Stimulated activated CD8-positive, alpha-beta memory T cell treated with anti-CD3 and anti-CD28 coated beads, Interleukin-2, amount 100 ng/mL, for 1 hour (primary cell): ENCODE measurements at places on chromosomes 7 and 10.

DNA sequence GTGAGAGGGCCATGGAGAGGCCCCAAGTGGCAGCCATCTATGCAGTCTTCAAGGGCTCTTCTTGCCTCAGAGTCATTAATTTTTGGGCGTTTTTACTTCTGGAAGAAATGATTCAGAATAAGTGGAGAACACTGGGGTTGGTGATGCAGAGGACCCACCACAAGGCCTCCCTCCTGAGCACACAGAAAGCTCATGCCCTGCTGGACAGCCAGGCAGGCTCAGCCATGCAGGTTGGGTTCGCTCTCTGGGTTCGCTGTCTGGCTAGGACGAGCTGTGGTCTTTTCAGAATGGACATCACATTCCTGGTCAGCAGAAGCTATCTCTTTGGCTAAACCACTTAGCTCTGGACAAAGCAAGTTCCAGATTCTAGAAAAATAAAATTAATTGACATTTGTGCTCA is 480.8 kb downstream of the RPS24 start:
- DNase-seq, result no peak

GRCh38 chr7:51606601-51607154 is 290.1 kb upstream of the COBL start:
- DNase-seq, result no peak

- DNase-seq, result no peak
Observed at GRCh38 chr7:101678658-101679057, 49.6 kb upstream of the MYL10 start.

GRCh38 chr10:128763588-128763987 is 637.4 kb upstream of the MKI67 start:
- no peak for DNase-seq

DNA sequence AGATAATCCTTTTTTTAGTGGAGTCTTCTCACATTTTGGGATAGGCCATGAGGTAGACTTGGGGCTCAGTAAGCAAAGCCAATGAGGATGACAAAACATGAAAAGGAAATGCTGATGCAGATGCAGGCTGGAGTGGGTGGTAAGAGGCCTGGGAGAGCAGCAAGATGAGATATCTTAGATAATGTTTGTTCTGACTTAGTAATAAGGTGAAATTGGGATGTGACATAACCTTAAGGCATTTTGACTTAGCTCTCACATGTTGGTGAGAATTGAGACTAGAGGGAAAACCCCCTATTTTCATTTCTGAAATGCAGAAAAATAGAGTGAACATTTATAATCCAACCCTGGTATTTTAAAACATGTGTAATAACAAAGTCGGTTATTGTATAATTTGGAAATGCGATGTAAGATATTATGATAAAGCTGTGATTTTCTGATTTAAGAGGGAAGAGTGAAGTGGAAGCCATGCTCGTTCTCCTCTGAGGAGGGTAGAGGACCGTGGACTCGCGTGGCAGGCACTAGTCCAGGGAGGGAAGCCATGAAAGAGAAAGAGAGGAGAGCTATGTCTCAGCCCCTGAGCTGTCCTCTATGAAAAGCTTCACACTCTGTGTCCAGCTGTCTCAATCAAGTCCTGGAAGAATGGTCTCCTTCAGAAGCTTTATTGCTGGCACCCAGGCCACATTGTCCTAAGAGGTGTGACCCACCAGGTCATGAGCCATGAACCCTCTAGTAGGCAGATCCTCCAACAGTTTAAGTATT is 57.3 kb downstream of the ST7 start:
- no peak for DNase-seq

DNA sequence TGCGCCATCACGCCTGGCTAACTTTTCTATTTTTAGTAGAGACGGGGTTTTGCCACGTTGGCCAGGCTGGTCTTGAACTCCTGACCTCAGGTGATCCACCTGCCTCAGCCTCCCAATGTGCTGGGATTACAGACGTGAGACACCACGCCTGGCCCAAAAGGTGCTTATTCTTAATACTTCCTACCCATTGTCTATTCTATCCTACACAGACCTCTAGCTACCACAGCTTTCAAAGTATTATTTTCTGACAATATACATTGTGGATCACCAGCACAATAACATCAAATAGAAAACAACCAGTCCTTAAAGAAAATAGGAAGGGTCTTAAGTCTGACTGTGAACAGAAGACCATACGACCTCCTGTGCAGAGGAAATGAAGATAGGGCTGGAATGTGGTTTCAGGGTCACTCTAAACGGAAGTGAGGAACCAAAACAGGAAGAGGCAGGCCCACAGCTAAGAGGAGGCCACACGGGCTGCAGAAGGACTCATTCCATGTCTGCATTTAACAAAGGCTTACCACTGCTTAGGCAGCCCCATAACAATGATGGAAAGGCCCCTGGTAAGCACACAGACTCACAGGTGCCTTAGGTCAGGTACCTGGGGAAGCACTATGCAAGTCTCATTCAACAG is 115.2 kb downstream of the ZFAND4 start:
- no peak for DNase-seq

GRCh38 chr10:70714245-70714644 is 41.9 kb downstream of the ADAMTS14 start:
- DNase-seq, result no peak

DNA sequence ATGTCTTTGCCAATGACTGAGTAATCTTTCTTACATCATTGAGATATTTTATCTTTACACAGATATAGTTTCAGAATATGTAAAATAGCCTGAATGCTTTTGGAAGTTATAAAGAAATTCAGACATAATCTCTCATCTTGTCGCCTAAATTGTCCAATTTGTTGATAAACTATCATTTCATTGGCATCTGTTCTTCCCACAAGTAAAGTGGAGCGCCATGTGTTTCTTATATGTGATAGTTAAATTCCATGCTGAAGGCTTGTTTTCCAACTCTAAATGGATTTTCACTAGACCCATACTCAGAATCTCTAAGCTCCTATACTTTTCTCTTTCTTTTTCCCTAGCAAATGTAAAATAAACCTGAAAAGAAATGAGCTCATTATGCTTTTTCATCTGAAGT is 640.1 kb upstream of the MBL2 start:
- no peak for DNase-seq

DNA sequence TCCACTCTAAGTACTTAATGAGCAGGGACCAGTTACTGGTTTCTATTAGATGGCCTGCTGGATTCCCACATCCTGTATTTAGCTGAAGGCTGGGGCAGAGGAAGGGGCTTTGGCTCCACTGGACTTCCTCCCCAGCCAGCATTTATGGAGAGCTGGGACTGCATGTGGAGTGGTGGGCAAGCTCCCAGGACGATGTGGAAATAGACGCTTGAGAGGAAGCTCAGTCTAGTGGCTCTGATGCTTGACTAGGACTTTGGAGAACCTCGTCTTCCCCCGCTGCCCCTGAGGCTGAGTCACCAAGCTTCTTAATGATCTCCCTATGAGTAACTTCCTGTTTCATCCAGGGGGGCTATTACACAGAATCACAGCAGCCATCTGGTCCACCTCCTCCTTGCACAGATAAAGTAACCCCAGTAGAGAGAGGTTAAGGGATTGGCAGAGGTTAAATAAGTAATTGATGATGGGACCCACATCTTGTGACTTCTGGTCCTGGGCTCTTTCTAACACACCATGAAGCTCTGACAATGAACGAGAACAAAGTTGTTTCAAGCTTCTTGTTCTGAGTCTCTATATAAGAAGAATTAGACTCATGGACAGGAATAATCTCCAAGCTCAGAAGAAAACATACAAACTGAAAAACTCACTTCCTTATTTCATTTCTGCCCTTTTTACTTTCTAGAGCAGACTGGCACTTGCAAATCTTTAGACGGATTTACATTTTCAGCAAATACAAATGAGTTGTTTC is 126.2 kb downstream of the PRPF18 start:
- no peak for DNase-seq

DNA sequence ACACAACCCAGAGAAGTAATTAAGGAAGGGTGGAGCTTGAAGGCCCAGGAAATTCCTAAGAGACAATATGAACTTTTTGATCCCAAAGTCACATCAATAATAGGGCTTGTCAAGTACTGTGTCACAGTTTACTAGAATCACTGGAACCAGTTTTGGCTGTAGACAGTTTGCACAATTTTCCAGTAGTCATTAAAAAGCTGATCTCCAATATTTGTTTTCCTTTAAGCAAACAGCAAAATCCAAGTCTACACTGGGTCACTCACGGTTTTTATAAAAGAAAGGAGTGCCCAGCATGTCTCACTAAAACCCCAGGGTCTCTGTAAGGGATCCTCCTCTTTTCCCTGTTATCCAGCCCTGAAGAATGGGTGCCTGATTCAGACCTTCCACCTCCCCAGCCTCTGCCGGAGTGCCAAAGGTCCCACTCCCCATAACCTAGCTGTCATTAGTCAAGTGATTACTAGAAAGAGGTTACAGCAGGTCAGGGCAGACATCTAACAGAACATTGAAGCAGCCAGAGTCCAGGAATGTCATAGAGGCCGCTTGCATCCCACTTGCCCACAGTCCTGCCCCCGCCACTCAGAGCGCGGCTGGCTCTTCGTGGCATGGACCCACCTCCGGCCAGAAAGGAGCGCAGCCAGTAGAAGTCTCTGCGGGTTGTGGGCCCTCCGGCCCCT is 552 bp downstream of the SLC25A16 start:
- DNase-seq, result no peak

GRCh38 chr10:3542185-3542611 is 242.8 kb downstream of the KLF6 start:
- no peak for DNase-seq

GRCh38 chr10:80670774-80671173 is 133.1 kb downstream of the SH2D4B start:
- DNase-seq, result no peak

GRCh38 chr7:37675749-37676148 is 7.8 kb upstream of the GPR141 start:
- DNase-seq, result no peak

DNA sequence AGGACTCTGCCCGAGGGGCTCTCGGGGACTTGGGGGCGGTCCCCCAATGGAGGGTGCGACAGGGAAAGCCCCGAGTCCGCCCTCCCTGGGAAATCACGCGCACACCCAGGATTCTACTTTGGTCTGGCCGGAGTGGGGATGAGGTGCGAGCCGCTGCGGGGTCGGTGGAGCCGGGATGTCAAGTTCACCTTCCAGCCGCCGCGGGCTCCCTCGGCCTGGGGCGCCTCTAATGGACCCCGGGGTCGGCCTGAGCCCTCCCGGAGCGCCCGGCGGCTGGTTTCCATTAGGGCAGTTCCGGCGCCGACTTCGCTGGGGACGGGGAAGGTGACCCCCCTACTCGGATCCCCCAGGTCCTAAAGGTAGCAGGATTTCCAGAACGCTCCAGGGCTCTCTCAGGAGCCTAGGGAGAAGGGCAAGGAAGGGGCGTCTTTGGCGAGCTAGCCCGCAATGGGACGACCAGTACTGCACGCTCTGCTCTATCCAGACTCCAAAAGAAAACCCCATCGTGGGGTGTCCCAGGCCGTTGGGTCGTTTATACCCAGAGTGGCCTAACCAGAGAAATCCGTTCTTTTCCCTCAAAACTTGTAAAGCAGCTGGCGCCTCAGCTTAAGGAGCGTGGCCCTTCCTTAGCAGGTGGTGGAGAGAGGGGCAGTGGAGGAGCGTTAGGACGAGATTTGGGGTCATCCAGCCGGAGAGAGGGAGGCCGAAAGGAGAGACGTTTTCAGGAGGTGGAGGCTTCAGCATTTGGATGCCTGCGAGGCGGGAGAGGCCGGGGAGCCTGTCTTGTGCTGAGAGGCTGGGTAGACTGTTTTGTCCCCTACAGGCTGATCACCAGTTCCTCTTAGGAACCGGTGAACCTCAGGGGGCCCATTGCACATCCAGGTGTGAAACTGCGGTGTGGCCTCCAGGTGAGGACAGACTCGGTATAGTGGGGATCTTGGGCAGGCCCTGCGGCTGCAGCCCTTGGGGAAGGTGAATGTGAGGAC is 860 bp upstream of the WDR86 start:
- no peak for DNase-seq

DNA sequence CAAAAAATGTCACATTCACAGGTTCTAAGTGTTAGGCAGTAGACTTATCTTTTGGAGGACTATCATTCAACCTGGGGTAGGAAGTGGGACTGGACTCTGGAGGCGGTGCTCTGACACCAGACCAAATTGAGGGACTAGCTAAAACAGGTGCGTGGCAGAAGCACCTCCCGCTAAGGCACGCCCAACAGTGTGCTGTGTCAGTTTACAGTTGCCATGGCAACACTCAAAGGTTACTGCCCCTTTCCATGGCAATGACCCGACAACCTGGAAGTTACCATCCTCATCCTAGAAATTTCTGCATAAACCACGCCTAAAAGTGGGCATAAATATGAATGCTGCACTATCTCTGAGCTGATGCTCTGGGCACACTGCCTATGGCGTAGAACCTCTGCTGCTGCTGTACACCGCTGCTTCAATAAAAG is 14.0 kb upstream of the BLNK start:
- DNase-seq, result no peak

GRCh38 chr10:62264702-62265436 is 3.8 kb downstream of the RTKN2 start:
- no peak for DNase-seq
